ENCODE measurements at places on chromosomes 1 and 21.

GRCh38 chr1:223133306-223133823 lies 9.7 kb downstream of the TLR5 start:
- DNase-seq = no peak

GRCh38 chr1:59115865-59116264 lies 181.0 kb upstream of the FGGY start:
- DNase-seq = no peak

DNA sequence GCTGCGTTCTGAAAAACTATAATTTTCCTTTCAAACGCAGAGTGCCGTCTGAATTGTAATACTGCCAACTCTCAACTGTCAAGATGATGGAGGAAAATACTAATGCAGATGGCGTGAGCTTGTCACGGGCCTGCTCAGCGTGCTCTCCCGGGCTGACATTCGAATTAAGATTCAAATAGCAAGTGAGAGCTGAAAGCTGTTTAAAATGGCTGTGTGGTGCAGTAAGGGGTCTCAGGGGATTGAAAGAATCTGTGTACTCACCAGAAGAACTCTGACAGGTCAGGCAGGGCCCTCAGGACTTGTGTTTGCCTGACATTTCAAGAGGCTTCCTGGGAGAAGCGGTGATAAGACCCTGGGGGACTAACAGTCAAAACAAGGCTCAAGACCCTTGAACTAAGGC lies 33.1 kb downstream of the ZMYND12 start:
- DNase-seq = no peak

GRCh38 chr1:115313182-115313581 lies 24.9 kb downstream of the NGF start:
- no peak for DNase-seq

- no peak for DNase-seq
These were observed 79.4 kb downstream of the TGFB2 start for GRCh38 chr1:218424502-218424901.

DNA sequence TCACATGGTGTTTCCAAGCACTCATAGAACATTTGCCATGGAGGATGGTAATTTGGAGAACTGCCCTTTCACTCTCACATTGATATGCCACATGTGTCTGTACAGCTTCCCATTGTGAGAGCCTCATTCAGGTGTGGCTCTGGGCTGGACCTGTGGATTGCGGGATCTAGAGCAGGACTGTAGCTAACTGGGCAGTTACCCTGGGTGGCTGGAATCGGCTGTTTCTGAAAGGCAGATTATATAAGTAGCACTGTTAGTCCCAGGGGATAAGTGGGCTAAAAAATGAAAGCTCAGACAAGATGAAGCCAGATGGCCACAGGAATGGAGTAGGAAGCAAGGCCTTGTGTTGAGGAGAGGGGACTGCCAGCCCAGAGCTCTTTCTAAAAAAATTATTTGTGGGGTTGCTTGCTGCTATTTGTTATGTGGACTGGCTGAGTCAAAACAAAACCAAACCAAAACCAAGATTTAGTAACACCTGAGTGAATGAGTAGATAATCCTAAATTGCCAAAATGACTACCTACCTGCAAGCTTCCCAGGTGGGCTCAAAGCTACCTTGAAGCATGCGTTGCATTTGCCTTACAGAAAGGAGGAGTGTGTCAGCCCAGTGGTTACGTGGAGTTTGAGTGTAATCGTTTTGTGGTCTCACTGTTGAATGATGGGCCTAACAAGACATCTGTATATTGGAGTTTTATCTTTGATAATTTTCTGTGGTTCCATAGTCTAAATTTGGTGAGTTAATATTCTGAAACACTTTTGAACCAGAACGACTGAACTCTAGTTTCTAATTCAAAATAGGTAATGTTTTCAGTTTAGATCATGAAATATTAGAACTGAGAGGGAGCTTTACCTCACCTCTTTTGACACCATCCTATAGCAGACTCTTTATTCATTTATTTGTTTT lies 58.0 kb downstream of the SDCCAG8 start:
- DNase-seq = no peak

Measured in renal cortex interstitium (tissue), 15 donors.